Epithelial cell of prostate (primary cell): ENCODE measurements at places on chromosomes 12 and 14.

- DNase-seq = no peak
Measured at GRCh38 chr12:101204602-101205304, 5.3 kb downstream of the SLC5A8 start.

GRCh38 chr14:61581955-61582615 lies 113.2 kb upstream of the HIF1A start:
- DNase-seq = no peak

- no peak for DNase-seq
Measured at GRCh38 chr14:50616275-50616674, 51.8 kb downstream of the SAV1 start.

GRCh38 chr12:107736914-107737313 lies 24.0 kb downstream of the PRDM4 start:
- no peak for DNase-seq

DNA sequence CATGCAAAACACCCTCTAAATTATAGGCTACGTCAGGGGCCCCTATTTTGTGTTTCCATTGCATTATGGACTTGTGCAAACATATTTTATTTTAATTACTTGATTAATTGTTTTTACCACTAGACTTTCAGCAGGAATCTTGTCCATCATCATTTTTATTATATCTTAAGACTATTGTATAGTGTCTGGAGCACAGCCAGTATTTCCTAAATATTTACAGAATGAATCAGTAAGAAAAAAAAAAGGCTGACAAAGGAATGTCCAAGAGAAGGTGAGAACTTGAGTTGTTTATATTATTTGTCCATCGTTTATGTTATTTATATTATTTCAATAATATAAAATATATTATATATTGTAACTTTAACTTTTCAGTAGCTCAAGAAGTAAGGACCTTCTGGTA lies 664.7 kb downstream of the SLC6A15 start:
- DNase-seq = no peak

- DNase-seq = no peak
Measured at GRCh38 chr14:96245710-96246538, 10.1 kb upstream of the BDKRB1 start.

- DNase-seq = peak; percentile 78
Measured at GRCh38 chr14:94334872-94335271, 11.7 kb upstream of the SERPINA6 start.
